Activated CD4-positive, alpha-beta T cell treated with anti-CD3 and anti-CD28 coated beads, Interleukin-2, Interleukin-6, amounts not matched to agents 100 ng/mL and 50 ng/mL, durations not matched to agents 16 hours and 8 hours (primary cell): ENCODE measurements at places on chromosomes 5 and 9.

DNA sequence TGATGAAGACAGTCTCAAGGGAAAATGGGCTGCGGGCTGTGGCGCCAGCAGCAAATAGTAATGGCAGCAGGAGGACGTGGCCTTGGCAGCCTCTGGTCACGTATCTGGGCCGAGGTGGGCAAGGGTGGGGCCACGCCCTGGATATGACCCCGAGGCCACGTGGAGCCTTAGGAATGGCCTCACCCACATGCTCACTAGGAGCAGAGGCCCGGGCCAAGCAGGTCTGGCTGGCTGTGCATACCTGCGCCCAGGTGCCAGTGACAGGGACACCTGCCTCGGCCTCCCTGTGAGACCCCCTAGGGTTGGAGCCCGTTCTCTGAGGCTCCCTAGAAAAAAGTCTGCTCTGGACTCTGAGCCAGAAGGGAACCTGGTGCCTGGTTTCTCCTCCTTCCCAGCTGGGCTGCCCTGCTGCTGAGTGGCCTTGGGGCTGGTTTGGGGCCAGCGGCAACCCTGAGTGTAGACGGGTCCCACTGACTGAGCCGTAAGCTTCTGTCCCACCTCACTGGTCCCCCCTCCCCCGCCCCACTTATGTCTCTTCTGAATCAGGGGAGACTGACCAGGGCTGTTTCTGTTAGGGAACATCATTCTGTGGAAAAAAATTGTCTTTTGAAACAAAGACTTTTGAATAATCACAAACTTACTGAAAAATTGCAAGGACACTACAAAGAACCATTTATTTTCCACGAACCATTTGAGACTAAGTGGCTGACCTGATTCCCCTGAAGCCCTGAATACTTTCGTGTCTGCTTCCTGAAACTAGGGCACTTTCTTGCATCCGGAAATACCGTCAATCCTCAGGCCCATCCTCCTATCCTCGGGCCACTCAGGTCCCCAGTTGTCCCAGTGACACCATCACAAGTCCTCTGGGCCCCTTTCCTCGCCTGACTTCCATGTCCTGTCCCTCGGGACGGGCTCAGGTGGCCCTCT is 60.8 kb downstream of the WNK2 start:
- DNase-seq: no peak

DNA sequence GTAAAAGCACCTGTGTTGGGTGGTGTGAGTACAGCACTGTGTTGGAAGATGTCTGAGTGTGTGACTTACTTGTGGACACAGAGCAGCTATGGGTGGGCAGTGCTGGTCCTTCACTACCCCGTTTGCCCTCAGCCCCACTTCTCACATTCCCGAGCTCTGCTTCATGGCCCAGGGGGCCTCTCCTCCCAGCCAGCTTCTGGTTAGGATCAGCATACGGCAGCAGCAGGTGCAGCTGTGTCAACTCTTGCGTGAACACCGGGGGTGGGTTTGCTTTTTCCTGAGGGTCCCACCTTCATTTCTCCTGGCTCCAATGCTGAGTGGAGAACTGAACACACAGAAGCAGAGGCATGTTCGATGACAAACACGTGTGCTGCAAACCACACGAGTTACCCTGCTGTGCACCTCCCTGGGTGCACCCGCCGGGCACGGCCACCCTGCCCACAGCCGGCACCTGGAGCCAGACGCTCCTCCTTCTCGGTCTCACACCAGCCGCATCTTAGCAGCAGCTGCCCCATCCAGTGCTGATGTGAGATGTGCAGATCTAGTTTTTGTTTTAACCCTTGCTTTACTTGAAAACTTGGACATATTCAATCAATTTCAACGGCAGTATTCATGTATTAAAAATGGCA is 14.9 kb upstream of the SLC6A3 start:
- no peak for DNase-seq

DNA sequence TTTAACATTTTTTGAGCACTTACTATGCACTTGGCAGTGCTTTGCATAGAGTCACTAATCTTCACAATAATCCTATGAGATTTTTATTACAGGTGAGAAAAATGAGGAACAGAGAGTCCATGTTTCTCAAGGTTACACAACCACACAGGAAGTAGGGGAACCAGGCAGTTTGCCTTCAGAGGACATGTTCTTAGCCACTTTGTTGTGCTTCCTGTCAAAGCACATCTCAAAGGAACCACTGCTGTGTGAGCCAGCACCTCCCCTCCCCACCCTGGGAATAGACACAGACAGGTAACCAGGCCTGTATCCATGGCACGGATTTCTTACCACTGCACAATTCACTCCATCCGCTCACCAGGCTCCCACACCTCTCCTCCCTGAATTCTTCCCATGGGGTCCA is 6.3 kb upstream of the DNAJB5 start:
- DNase-seq: no peak

DNA sequence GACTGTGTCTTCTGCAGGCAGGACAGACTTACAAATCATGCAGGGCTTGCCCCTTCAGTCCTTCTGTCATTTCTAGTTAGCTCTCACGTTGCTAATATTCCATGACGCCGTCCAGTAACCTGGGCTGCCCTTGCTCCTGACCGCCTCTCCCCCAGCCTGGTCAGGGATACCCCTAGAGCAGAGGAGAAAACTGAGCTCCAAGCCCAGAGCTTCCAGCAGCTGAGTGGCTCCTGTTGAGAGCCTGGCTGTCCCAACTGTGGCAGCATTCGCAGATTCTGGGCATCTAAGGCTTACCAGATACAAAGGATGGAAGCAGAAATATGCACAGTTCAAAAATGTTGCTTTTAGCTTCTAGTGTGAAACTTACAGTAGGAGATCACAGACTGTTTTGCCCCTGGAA is 185.2 kb downstream of the CD180 start:
- no peak for DNase-seq

DNA sequence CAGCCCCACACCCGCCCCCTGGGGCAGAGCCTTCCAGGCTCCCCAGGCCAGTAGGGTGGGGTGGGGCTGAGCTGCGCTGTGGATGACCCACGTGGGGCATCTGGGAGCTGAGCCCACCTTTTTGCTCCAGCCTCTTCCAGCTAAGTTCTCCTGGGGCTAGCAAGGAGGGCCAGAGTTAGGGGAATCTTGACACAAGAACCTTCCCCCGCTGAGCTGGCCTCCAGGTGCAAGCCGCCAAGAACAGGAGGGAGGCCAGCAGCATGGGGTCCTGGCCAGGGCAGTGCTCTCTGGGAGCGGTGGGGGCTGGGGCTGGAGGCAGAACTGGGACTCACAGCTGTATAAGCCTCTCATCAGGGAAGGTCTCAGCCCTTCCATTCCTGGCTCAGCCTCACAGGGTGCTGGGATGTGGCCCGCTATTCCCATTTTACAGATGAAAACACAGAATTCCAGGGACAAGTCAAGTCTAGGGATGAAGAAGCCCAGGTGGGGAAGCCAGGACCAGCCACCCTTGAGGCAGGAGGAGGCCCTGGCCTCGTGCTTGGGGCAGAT is 21.5 kb downstream of the SARDH start:
- DNase-seq: no peak
